Activated CD4-positive, alpha-beta T cell treated with anti-CD3 and anti-CD28 coated beads, Interleukin-2, amount 50 U/mL, for 1 hour (primary cell): ENCODE measurements at places on chromosomes 6 and 20.
A peak's percentile ranks its signal among the peaks of the same experiment; 100 is the strongest.

DNA sequence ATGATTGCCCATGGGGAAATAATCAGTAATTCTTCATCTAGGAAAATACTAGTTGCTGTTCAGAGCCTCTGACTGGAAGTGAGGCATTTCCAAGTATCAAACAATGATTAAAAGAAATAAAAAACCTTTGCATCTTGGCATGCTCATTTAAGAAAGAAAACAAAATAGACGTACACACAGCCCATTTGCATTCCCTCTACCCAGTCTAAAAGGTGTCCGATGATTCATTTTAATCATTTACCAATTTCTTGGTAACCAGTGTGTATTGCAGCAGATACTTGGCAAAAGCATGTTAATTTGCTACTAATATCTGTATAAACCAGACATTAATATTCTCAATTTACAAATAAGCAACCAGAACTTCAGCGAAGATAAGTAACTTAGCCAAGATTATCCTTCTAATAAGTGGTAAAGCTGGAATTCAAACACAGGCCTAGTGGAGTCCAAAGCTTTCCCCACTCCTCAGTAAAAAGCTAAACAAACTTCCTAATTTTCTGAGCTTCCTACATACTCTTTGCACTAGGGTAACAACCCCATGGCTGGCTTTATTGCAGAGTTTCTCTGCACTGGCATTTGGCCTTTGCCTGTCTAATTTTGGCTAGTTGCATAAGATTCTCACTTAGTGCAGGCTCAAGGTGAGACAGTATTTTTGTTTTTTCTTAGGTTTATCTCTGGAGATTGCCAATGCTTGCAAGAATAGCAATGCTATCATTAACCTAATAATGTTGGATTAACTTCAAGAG is 338.1 kb downstream of the PRKN start:
- DNase-seq, result no peak

DNA sequence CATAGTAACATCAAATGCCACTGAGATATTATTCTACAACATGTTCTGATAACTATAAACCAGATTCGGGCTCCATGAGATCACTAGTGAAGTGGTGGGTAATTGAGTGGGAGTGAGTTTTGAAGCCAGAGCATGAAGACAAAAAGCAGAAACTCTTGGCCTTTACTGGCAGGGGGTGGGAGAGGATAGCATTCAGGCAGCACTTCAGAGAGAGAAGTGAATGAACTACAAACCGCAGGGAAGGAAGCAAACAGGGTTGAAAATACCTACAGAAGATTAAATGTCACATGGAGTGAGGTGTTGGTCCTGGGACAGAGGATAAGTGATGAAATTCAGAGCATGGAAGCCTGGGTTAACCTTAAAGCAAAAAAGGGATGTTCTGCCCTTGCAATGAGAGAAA is 250.0 kb downstream of the EPM2A start:
- no peak for DNase-seq

GRCh38 chr6:111971866-111972532 is 81.9 kb upstream of the CCN6 start:
- no peak for DNase-seq

DNA sequence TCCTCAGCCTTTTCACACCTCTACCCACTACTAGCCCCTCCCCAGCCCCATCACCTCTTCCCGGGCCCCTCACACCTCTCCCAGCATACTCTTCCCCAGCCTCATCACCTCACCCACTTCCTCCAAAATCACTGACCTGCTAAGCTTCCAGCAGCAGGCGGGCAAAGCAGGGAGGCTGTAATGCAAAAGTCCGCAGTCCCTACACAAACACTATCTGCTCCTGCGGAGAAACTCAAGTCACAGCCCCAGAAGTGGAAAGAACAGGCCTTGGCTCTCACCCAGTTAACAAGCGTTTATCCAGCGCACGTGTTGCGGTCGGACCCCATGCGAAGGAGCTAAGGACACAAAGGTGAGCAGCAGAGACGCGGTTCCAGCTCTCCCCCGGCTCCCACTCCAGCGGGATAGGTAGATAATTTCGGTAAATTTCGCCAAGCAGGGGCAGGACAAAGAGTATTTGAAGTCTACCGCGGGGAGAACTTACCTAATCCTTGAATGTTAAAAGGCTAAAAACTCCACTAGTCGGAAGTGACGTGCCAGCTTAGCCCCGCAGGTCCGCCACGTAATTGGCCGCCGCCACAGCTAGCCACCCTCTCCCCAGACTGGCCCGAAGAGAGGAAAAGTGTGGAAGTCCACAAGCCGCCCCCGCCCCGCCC is 728 bp upstream of the TRIM39 start:
- DNase-seq, result peak; percentile 72

DNA sequence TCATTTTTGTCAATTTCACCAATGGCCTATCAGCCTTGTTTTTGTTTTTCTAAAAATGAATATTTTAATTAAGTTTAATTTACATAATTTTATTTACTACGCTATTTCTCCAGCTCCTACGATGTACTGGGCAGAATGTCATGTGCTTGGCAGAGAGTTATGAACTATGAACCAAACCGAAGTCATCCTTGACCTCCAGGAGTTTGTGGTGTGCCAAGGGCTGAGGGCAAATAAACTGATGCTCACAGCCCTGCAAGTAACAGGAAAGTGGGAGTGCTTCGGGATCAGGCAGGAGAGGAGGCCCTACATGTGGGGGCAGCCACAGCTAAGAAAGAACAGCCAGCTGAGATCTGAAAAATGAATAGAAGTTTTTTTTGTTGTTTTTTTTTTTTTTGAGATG is 38.6 kb downstream of the ZNF217 start:
- DNase-seq, result no peak

DNA sequence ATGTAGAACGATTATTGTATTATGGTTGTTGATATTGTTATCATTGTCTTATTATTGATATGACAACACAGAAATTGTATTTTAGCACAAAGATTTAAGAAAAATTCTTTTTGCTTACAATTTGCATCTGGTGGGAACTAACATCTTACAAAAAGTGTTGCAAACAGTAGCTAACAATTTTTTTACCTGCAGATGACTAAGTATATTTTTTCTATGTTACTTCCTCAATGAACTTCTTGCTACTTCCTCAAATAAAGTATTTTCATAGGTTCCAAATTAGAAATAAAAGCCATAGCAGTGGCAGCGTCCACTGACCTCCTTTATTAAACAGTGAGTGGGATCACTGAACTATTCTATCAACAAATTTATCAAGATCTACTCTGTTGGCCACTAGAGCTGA is 847.0 kb downstream of the PHF3 start:
- DNase-seq, result no peak

DNA sequence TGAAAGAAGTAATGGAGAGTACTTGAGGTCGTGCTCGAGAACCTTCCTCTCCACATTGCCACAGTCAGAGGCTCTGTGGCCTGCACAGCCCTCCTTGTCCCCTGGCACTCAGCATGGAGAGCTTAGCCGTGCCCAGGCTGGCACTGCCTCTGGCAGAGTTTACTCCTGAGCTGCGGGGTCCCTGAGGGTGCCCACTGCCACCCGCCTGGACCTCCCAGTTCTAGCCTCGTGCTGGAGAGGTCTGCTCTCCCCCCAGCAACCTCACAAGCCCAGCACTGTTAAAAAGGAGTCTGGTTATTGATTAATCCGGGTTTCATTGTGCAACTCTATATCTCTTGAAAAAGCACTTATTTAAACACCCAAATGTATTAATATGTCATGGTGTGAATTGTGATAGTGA is 226.8 kb downstream of the TMEM242 start:
- DNase-seq, result no peak

GRCh38 chr20:34143951-34144350 is 31.9 kb upstream of the EIF2S2 start:
- no peak for DNase-seq

GRCh38 chr20:516799-517198 is 26.8 kb downstream of the CSNK2A1 start:
- no peak for DNase-seq

DNA sequence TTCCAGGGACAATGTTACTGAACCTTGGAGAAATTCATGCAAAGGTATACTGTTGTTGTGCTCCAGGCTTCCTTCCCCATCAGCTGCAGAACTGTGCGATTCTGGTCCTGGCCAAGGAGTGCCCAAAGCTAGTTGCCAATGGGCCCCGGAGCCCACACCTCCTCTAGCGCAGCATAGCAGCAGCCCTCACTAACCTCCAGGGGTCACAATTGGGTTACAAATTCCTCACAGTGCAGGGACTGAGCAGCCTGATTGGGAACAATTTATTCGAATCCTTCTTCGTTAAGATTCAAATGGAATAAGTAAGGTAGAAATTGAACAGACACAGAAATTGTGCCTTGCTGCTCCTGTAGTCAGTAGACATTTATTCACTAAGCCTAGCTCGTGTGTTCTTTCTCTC is 284.9 kb downstream of the PRKN start:
- DNase-seq, result no peak
